ENCODE measurements at places on chromosomes 11 and 22. TPM values are rescaled to one million over a fixed set of nuclear protein-coding genes. Genes with fewer than 3 reads are reported as not detected.

Gene SIK2
- 14.1 TPM for total RNA-seq

Gene MRGPRE
- 1.4 TPM for total RNA-seq

DNA sequence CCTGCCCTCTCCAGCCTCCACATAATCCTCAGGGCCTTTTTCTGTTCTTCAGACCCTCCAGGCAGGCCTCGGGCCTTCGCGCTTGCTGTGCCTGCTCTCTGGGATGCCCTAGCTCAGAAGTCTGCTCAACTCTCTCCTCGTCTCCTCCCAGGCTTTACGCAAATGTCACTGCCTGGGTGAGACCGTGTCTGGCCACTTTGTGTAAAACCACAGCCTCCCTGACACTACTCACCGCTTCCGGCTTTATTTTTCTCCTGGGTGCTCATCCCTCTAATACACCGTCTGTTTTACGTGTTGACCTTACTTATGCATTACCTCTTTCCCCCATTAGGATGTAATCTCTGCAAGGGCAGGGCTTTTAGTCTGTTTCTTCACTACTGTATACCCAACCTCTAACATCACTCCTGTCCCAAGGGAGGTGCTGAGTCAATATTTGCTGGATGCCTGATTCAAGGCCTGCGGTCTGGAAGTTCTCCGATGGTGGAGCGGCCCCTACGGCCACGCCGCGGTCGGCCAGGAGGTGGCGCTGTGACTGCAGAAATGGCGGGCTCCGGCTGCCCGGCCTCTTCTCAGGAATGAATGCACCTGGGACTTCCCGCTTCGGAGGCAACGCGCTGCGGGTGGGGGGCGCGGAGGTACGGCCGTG, 58.2 kb upstream of the THY1 start:
- H3K27ac ChIP-seq, result no peak overlapping the region
- H3K4me1 ChIP-seq, result peaks cover 5% of the 10 kb centered on the region
- H3K27me3 ChIP-seq, result no peaks in the 10 kb centered on the region

DNA sequence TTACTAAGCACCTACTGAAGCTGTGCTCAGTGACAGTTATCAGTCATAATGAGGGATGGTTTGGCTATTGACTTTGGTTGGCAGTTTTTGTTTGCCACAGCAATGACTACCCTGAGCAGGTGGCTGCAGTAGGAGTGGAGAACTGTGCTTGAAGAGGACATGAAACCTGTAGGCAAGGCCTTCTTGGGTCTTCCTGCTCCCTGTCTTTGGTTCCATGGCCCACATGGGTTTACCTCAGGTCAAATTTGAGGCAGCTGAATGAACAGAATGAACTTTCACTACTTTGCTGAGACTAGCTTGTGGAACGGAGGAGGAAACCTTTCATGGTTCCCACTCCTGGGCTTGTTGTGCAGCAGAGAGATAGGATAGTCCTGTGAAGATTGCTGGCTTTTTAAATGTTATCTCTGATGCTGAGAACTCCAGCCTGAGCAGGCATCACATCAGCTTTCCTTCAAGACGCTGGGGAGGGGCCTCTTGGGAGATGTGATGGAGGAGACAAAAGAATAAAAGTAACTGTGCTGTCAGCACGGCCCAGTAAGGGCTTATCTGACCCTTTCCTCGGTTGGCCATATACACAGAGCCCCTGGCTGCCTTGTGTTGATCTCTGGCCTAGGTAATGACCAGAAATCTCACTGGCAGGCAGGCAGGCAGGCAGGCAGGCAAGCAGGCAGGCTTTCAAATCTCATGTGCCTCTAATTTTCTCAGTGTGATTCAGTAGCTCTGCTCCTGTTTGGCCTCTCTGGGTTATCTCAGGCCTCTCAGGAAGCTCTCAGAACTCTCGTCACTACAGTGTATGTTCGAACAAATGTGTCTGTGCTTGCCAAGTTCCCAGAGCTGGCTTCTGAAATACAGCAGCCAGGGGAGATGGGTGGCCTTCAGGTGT, 12.0 kb downstream of the STIM1 start:
- DNase-seq, result no peak
- H3K4me1 ChIP-seq, result no peaks in the 10 kb centered on the region
- H3K27ac ChIP-seq, result peak overlapping the region; percentile 65
- no peaks in the 10 kb centered on the region for H3K36me3 ChIP-seq

DNA sequence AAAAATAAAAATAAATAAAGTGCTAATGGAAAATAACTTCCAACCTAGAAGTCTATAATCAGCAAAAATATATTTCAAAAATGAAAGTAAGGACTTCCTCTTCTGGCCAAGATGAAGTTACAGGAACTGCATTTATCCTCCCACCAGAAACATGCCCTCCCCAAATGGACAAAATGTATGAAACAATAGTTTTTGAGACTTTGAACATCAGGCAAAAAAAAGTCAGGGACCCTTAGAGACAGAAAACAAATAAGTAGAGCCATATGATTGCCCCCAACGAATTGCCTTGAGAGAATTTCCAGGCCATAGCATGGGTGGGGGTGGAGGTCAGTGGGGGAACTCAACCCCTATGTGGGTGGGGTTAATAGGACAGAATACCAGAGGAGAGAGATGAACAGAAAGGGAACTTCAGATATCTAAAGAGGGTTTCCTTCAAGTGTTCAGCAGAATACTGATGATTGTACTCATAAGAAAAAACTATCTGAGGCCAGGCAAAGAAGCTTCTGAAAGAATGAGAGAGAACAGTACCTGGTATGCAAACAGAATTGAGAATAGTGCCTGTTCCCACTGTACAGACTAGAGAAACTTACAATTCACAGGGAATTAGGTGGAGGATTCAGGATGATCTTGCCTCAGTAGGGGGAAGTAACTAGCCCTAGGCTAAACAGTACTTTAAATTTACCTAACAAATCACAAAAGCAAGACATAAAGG, 26.6 kb upstream of the IL10RA start:
- H3K27me3 ChIP-seq, result no peaks in the 10 kb centered on the region
- no peak overlapping the region for H3K27ac ChIP-seq
- DNase-seq, result no peak
- H3K4me3 ChIP-seq, result no peak overlapping the region
- no peaks in the 10 kb centered on the region for H3K36me3 ChIP-seq

Gene OR10A2
- not detected for total RNA-seq

Gene C11orf42
- not detected for total RNA-seq

Gene OR52A1
- not detected for total RNA-seq

DNA sequence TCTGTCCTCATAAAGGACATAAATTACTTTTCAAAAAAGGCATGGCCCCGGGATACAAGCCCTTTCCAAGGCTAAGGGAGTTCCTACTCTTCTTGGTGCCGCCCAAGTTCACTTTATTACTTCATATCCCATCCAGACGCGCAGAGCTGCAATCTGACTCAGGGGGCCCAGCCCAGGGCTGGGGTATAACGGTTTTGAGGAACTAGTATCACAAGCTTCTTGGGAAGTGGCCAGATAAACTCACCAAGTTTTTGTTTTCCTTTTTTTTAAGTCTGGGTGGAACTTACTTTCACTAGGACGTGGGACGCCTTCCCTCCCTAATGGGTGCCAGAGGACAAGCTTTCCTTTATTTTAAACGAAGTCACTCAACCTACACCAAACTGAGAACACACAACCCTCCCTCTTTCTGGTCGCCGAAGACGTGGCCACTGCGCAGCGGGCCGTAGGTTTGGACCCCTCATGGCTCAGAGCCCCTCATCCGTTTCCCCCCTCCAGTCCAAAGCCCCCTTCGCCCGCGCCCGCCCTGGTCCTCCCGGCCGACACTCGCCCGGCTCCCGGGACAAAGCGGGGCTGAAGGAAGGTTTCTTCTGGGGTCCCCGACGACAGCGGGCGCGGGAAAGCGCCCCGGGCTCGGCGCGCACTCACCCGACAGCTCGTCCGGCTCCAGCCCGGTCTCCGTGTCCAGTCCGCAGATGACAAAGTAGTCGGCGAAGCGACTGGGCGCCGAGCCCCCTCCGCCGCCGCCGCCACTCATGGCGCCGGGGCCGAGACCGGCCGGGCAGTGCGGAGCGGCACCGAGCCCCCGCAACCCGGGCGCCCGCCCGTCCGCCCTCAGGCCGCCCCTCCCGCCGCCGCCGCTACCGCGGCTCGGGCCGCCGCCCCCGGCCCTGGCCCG, 587 bp downstream of the DENND5A start:
- no peaks in the 10 kb centered on the region for H3K36me3 ChIP-seq
- no peaks in the 10 kb centered on the region for H3K27me3 ChIP-seq
- DNase-seq, result peak; percentile 87
- H3K4me1 ChIP-seq, result peaks cover 41% of the 10 kb centered on the region

DNA sequence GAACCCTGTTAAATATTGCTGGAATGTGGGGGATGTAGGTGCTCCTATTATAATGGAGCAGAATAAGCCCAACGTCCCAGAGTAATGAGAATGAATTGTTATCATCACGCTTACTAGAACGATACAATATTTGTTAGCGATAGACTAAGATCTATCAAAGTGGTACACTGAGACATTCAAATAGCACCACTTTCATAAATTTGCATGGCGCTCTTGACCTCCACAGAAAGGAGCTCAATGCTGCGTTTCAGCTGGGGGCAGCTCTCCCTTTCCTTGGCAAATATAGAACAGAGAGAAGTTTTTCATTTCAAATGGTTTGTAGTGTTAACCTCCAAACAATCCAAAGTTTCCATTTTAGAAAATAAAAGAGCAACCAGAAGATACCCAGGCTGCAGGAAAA, 38.2 kb upstream of the BLID start:
- H3K27ac ChIP-seq, result peak overlapping the region; percentile 8
- no peak for DNase-seq
- peaks cover 35% of the 10 kb centered on the region for H3K4me1 ChIP-seq
- no peak overlapping the region for H3K4me3 ChIP-seq
- no peaks in the 10 kb centered on the region for H3K27me3 ChIP-seq

Gene LRRN4CL
- total RNA-seq, result 33.6 TPM

- H3K27ac ChIP-seq, result no peak overlapping the region
Measured at GRCh38 chr11:111845276-111846028, 25.9 kb downstream of the ALG9 start.

Gene LRP5
- 28.9 TPM for total RNA-seq

DNA sequence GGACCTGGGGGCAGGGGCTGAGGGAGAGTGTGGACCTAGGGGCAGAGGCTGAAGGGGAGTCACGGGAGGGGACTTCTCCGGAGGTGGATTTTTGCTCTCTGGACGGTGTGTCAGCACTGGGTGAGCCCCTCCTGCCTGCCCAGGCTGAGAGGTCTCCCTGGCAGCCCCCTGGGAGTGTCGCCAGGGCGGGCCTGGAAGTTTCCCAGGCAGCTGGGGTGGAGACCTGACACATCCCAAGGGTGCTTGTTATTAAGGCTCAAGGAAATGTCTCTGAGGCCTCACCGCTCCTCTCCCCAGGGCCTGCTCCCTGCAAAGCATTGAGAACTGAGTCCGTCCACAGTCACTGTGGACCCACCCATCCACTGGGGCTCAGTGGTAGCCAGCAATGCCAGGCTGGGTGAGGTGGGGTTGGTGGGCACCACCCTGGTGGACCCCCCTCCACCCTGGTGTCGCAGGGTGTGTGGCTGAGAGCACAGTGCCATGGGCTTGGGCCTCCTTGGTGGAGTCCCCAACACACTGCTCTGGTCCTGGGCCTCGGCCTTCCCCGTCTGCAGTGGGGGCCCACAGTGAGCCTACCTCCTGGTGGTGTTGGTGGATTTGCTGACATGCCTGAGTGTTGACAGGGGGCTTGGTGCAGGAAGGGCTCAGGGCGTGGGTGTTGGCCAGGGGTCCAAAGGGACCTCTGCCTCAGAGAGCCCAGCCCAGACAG, 2.5 kb downstream of the CD81 start:
- H3K4me1 ChIP-seq, result peaks cover 83% of the 10 kb centered on the region
- no peak for DNase-seq
- H3K4me3 ChIP-seq, result peak overlapping the region; percentile 100
- no peaks in the 10 kb centered on the region for H3K36me3 ChIP-seq
- H3K27ac ChIP-seq, result peak overlapping the region; percentile 99
- no peaks in the 10 kb centered on the region for H3K27me3 ChIP-seq

Gene TTC36
- total RNA-seq, result not detected

DNA sequence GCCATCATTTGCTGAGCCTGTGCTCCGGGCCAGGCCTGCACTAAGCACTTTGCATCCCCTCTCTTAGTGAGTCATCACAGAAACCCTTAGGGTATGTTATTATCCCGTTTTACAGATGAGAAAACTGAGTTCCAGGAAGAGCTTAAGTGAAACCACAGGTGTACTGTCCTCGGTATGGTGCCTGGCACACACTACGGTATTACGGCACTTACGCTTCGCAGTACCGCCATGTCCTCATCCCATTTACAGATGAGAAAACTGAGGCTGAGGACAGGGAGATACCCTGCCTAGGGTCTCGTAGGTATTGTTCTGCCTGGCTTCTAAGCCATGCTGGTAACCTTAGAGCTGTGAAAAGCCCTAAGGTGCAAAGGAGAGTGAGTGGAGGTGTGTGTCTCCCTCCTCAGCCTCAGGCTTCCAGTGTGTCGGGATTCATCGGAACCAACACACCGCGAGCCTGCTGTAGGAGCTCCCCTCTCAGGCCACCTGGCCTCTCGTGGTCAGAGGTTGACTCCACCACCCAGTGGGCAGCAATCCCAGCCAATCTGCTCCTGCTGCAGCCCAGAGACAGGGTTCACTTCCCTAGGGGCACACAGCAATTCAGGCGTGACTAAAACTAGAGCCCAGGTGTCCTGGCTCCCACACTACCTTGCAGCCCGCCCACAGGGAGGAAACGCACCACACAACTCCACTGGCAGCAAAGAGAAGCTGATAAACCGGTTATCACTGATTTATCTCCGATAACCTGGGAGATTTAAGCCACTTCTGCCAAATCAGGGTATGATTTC, 39.6 kb upstream of the HMOX1 start:
- H3K27ac ChIP-seq, result no peak overlapping the region
- H3K36me3 ChIP-seq, result peaks cover 62% of the 10 kb centered on the region
- no peaks in the 10 kb centered on the region for H3K27me3 ChIP-seq

All from sigmoid colon (tissue), 7 donors.